ENCODE measurements at places on chromosomes 6 and 20. TPM values are rescaled to one million over a fixed set of nuclear protein-coding genes. Genes with fewer than 3 reads are reported as not detected.

SLC13A3 gene
- total RNA-seq = 0.28 TPM

FKBP1C gene
- total RNA-seq = not detected

CD93 gene
- total RNA-seq = 1.1 TPM

MCCD1 gene
- not detected for total RNA-seq

FAM162B gene
- total RNA-seq = not detected

C20orf96 gene
- total RNA-seq = 3.3 TPM

LPA gene
- not detected for total RNA-seq

PARD6B gene
- 8.2 TPM for total RNA-seq
